ENCODE measurements at places on chromosomes 7 and 10.

DNA sequence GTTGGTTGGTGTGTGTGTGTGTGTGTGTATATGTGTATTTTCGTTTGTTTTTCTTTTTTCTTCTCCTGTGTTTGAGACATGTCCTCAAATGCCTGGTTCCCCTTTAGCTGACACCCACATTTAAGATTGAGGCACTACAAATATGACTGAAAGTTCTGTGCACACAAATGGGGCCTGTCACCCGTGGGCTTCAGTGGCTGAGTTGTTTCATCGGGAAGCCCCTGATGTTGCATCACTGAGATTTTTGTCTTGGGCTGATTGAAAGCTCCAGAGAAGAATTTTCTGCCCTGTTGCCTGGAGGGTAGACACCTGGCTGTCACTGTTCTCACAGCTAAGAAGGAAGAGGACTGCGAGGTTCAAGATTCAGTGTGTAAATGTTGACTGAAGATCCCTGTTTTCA lies 283.8 kb upstream of the C7orf33 start:
- DNase-seq = no peak

DNA sequence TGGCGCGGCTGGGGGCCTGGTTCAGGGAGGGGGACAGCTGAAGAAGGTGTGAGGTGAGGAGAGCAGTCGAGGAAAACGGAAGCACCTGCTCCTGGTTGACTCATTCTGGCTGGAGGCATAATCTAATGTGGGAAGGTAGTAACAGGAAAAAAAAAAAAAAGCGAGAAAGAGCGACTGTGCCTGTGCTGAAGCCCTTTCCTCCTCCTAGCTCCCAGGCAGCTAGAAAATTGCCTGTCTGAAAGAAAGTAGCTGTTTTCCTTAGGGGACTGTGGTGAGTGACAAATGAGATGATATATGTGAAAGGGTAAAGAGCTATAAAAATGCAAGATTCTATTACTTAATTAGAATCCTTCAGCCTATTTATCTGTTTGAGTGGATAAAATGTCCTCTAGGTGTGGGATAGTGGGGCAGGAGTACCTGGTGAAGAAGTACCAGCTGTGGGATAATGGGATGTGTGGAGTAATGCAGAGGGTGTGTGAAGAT lies 4.9 kb upstream of the MEST start:
- DNase-seq = no peak

- no peak for DNase-seq
Observed at GRCh38 chr7:28349637-28350036, 62.7 kb upstream of the CREB5 start.

GRCh38 chr10:64363687-64364086 lies 842.5 kb downstream of the REEP3 start:
- no peak for DNase-seq

DNA sequence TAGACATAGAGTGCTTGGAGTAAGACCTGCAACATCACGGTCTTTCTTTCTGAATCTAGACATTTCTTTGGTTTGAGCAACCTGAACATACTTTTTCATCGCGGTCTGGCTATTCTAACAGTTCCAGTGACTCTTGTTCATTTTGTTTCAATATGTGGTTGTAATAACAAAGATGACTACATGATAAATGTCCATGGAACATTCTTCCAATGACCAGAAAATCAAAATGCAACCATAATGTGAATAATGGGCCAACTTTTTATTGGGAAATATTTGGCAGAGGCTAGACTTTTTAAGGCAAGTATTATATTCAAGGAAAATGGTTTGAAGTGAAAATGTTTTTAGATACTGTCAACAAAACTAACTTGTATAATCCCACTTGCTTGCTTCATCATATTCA lies 282.5 kb downstream of the INHBA start:
- no peak for DNase-seq

DNA sequence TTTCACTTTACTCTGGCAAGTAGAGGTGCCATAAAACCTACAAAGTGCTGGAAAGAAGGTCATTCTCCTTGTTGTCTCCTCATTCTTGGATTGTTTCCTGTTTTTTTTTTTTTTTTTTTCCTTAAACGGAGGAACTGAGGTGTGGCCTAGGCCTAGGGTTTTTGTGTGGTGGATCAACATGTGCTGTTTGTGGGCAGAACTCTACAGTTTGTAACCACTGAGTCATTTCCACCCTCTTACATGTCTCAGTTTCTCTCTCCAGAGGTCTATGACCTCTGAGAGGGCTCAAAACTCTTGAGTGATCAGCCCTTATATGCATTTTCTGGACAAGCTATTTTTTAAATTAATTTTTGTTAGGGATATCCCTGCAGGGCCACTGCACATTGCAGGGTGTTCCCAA lies 296.0 kb downstream of the PPP1R3A start:
- DNase-seq = no peak

DNA sequence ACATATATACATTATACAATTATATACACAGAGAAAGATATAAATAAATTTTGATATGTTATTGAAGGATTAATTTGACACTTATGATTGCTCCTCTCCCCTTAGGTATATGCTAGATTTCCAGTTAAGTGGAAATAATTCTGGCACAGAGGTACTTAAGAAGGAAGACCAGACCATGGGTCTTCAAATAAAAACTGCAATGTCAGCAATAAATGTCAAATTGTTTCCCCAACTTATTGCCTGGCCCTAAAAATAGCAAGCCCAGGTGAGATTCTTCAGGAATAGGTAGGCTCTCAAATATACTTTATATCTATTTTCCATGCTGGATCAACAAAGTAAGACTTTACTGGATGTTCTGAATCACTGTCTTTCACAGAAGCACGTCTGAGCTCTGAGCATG lies 551.3 kb upstream of the STEAP1 start:
- DNase-seq = no peak

DNA sequence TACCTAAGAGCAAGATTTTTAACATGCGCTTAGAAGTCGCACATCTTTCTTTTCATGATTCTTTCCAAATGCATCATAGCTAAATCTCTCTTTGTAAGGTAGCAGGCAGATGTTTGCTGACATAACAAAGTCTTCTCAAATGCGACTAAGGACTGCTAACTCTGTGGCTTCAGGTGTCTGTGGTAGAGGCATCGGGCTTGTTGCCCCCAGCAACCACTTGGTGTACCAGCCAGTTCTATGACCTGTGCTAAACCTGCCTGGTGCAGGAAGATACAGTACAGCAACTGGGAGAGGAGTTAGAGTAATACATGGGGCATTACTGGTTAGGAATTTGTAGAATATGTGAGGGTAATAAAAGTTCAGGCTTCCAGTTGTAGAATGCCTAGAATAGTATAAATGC lies 654.1 kb downstream of the NRG3 start:
- no peak for DNase-seq

- DNase-seq = no peak
Observed at GRCh38 chr7:7504910-7505704, 30.6 kb downstream of the COL28A1 start.

- DNase-seq = no peak
Observed at GRCh38 chr7:25005658-25006057, 25.7 kb upstream of the OSBPL3 start.

DNA sequence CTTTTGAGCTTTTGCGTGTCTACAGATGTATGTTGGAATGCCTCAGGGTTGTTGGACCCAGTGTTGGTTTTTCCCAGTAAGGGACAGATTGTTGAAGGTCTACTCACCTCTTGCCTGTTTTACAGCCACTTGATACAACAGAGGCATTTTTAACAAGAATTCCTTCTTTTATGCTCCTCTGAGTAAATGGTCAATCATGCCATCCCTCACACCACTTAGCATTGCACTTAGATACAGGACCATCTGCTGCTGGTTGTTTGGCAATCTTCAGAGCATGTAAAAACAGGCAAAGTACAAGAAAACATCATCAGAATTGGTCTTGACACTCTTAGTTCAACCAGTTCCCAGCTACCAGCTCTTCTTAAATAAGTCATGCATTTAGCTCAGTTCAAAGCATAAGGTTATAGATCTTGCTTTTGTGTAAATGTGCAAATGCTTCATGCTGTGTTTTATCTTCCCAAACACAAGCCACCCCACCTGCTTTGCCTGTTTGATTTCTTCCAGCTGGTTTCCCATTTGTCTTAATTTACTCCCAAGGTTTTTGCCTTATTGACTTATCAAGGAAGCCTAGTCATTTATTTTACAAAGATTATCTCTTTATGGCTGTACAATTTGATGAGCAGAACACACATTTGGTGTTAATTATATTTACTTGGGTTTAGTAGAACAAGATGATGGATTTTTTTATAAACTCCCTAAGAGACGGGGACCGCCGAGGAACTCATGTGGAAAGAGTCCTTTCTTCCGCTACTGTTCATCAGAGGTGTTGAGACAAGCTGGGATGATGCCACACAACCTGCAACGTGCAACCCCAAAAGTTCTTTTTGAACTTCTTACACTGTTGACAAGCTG lies 136.6 kb downstream of the AHR start:
- no peak for DNase-seq

GRCh38 chr7:158802535-158803366 lies 26.6 kb downstream of the ESYT2 start:
- no peak for DNase-seq

GRCh38 chr10:80542652-80543318 lies 5.1 kb downstream of the SH2D4B start:
- no peak for DNase-seq

DNA sequence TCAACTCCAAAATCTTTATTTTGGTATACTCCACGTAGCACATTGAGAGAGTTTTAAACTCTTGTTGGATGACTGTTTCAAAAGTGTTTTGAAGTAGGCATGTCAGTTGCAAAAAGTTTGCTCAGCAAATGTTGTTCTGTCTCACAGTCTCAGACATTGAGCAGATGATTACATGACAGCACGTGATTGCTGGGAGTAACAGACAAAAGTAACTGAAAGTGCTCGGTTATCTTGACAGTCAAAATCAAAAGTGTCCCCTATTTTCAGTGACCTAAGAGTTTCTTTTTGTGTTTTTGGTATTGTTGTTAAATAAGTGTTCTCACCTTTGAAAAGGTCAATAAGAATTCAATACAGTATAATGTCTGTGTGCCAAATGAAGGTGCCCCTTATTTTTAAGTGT lies 84.3 kb downstream of the CFTR start:
- no peak for DNase-seq

GRCh38 chr7:17530741-17531421 lies 232.4 kb downstream of the AHR start:
- DNase-seq = no peak

DNA sequence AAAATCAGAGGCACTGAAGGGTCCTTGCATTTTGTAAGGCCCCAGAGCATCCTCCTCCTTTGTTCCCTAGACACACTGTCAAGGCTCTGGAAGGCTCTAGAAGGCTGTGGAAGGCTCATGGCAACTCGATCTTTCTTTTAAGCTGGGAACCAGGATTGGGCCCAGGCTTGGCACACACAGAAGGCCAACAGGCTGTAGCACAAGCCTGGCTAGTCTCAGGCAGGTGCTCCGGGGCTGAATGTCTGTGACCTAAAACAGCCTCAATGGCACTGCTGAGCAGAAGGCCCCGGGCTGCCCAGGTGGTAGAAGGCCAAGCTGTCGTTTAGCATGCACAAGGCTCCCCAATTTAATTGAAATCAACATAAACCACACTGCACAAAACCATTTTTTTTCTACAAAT lies 55.7 kb downstream of the PRKAG2 start:
- no peak for DNase-seq

DNA sequence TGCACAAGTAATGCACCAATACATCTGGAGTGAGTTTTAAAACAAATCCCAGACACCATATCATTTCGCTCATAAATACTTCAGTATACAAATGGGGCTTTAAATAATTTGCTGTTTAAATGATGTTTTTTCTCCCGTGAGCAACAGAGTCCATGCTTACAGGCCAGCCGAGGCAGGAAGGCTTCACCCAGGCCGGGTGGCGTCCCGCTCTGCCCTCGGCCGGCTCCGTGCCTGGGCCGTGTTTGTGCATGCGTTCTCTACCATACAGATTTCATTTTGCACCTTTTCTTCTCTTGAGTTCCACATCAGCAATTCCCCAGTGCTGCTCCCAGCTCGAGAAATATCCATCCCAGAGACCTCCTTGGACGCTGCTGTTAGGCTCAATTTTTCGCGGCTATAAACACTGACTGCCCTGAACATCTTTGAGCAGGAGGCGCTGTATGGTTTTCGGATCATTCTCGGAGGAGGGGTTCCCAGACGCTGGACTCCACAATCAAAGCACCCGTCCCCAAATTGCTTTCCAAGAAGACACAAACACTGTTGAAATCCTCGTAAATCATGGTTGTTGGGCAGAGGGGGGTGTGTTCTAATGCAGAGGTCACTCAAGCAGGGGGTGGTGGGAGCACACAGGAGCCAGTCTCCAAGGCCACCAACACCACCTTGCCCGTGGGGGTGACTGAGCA lies 91.6 kb downstream of the MICALL2 start:
- DNase-seq = no peak

GRCh38 chr7:143369678-143370651 lies 7.5 kb upstream of the FAM131B start:
- no peak for DNase-seq

DNA sequence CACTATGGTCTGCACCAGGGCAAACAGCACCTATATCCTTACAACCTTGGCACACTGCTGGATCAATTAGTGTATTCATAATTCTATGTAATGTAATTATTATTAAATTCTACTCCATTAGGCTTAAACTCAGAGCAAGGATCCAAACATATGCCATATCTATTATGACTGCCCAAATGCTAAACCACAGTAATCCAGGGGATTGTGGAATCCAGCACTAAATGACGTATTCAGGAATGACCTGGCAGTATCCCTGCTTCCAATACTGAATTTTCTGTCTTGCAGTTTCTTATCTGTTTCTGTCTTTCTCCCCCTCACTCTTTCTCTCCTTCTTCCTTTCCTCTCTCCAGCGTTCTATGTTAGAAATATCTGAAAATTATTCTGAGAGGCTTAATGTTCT lies 16.5 kb upstream of the UBE2D1 start:
- no peak for DNase-seq

- DNase-seq = no peak
Observed at GRCh38 chr7:38181111-38181510, 3.1 kb downstream of the STARD3NL start.

DNA sequence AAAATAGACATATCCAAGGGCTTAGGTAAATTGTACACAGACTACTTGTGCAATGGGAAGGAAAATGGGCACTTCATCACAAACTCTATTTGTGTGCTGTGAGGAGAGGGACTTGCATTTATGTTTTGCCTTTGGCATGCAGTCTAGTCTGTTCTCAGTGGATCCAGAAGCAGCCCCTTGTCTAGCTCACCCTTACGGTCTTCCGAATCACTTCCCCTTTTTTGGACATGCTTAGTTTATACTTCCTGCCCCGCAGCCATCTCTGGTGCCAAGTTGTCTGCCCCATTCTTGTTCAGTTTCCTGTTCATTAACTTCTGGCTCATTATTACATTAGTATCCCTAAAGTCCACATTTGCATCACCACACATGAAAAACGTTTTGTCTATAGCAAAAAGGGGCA lies 161.6 kb downstream of the NRCAM start:
- DNase-seq = no peak

- no peak for DNase-seq
Observed at GRCh38 chr10:58027426-58027825, 240.3 kb downstream of the IPMK start.

DNA sequence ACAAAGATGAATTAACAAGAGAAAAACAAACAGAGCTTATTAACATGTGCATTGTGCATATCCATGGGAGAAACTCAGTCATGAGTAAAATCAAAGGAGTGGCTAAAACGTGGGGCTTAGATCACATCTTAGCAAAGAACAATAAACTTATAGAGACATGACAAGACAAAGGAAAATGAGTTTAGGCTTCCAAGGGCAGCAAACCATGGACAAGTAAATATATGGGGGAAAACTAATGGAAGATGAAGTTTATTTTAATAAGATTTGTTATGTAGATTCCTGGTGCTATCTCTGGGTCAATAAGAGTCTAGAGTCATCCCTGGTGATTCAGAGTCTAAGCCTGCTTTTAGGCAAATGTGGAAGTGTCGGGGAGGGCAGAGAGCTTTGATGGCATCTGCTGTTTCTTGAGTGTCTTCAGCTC lies 87.2 kb upstream of the PLPP4 start:
- no peak for DNase-seq

GRCh38 chr7:69659983-69660382 lies 61.7 kb downstream of the AUTS2 start:
- DNase-seq = no peak

All from activated CD4-positive, CD25-positive, alpha-beta regulatory T cell (primary cell).